ENCODE measurements at places on chromosomes 2 and 18.

DNA sequence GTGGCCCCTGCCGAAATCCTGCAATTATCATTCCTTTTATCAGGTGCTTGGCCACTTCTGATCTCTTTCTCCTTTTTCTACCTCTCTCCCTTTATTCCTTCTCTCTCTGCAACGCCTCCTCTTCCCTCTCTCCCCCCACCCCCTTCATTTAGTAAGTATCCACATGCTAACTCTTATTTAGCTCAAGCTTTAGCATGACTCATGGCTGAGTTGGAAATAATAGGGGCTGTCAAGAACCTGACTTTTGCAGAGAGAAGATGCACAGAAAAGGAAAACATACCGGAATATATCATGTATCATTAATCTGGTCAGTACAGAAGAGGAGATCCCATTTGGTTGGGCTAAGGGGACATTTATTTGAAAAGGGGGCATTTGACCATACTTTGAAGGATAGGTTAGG, 33.1 kb downstream of the FAM171B start:
- no peak for DNase-seq
- H3K4me3 ChIP-seq, result no peak overlapping the region
- no peaks in the 10 kb centered on the region for H3K36me3 ChIP-seq
- H3K27ac ChIP-seq, result no peak overlapping the region
- no peaks in the 10 kb centered on the region for H3K27me3 ChIP-seq
- no peaks in the 10 kb centered on the region for H3K4me1 ChIP-seq

GRCh38 chr2:42961961-42962360, 169.6 kb upstream of the HAAO start:
- H3K27ac ChIP-seq, result peak overlapping the region; percentile 48
- no peaks in the 10 kb centered on the region for H3K36me3 ChIP-seq
- H3K4me1 ChIP-seq, result peaks cover 46% of the 10 kb centered on the region
- H3K27me3 ChIP-seq, result no peaks in the 10 kb centered on the region
- no peak overlapping the region for H3K4me3 ChIP-seq
- no peak for DNase-seq

DNA sequence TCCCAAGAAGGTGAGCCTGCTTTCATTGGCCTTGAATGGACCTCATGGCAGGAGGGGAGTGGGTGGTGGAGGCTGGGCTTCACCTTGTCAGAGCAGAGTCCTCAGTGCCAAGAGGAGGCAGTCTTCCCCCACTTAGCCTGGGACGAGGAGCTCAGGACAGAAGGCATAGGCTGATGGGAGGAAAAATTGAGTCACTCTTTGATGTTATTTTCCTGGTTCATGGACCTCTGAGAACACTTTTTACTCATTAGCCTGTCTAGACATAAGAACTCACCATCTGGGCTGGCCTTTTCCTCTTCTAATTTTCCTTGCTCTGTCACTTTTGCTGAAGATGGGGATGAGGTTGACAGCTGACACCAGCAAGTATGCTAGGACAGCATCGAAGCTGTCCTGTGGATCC, 225.7 kb upstream of the TNP1 start:
- no peaks in the 10 kb centered on the region for H3K27me3 ChIP-seq
- no peaks in the 10 kb centered on the region for H3K4me1 ChIP-seq
- no peaks in the 10 kb centered on the region for H3K36me3 ChIP-seq

DNA sequence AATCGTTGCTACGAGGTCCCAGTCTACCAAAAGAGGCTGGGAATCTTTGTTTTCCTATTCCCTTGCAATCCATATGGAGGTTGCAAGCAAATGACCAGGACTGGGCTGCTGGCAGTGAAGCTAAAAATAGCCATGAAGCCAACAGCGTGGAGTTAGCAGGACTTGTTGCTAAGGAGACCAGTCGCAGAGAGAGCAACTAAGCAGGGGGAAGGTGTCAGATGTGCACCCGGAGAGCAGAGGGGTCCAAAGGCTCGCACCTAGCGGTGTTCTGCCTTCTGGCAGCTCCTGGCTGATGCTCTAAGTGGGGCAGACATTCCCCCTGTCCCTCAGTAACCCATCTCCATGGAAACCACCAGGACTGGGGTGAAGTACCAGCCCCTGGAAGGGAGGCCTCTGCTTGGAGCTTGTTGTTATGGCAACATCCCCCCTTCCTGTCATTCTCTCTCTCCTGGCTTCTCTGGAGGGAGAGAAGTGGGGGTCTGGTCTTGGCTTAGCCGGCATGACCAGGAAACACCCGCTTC, 84.6 kb downstream of the DNMT3A start:
- H3K27me3 ChIP-seq, result no peaks in the 10 kb centered on the region
- H3K36me3 ChIP-seq, result peaks cover 5% of the 10 kb centered on the region

DNA sequence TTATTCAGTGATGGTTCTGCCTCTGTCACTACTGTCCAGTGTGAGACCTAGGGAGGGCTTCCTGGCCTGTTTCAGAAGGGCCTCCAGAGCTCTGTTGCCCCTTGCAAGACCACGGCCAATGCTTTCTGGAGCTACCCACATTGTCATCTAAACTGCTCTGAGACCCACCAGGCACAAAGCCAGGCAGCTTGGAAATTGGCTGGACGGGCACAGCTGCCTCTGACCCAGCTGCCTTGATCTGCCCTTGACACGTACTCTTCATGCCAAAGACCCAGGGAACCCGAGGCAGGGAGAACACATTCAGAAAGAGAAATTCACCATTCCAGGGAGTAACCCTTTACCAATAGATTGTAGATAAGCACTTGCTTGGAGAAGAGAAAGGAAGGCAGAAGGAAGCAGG, 183.7 kb upstream of the SIX2 start:
- no peak overlapping the region for H3K27ac ChIP-seq
- H3K4me1 ChIP-seq, result no peaks in the 10 kb centered on the region
- no peak overlapping the region for H3K4me3 ChIP-seq
- no peaks in the 10 kb centered on the region for H3K27me3 ChIP-seq
- DNase-seq, result no peak

DNA sequence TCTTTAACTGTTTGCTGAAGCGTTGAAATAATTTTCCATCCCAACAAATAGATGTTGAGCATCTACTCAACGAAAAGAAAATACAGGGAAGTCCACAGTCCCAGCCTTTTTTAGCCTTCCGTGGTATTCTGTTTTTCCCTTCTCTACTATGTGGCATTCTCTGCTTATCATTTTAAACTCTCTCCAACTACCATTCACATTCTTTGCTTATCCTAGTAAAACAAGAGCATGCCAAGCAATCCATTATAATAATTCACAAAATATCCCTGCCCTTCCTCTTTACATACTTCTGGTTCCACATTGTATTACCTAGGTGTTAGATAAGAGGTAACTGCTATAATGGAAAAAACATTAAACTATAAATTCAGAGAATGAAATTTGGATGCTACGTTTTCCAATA, 1.6 kb upstream of the SESTD1 start:
- H3K4me1 ChIP-seq, result peaks cover 4% of the 10 kb centered on the region
- no peak overlapping the region for H3K27ac ChIP-seq
- no peak overlapping the region for H3K4me3 ChIP-seq
- DNase-seq, result no peak
- H3K27me3 ChIP-seq, result no peaks in the 10 kb centered on the region

DNA sequence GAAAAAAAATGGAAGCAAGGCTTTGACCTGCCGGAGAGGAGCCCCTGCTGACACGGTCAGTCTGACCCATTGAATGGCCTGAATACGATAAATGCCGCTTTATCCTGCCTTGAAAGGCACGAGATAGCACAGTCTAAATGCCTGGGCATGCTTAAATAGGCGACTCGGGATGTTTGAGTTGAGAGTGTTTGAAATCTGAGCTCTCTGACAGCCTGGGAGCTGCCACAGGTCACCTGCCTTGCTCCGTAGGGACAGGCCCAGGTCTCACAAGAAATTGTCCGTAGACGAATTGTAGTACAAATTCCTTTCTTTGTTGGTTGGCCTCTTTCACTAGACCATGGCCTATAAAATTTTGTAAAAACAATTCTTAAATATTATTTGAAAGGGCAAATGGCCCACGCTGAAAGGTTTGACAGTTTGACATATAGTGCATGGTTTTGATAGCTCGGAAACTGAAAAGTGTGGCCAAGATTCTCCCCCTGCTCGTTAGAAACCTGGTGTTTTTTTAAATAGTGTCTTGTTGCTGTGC, 72.8 kb downstream of the MEIS1 start:
- no peaks in the 10 kb centered on the region for H3K27me3 ChIP-seq
- H3K27ac ChIP-seq, result no peak overlapping the region
- peaks cover 4% of the 10 kb centered on the region for H3K4me1 ChIP-seq
- H3K4me3 ChIP-seq, result no peak overlapping the region
- no peaks in the 10 kb centered on the region for H3K36me3 ChIP-seq
- DNase-seq, result peak; percentile 60

DNA sequence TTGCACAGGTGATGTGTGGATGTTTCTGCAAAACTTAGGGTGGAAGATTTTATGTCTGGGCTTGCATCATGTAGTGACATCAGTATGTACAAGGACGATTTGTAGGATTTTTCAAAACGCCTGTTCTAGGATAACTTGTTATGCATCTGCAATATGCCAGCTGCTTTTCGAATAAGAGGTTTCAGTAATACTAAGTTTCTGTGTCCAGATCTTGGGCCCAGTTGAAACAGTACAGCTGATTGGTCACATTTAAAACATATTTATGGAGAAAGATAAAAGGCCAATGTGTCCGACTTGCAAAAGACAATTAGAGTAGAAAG, 1.2 kb downstream of the PTPN4 start:
- H3K4me1 ChIP-seq, result peaks cover 8% of the 10 kb centered on the region
- no peak overlapping the region for H3K27ac ChIP-seq

GRCh38 chr2:184498936-184499335, 99.4 kb upstream of the ZNF804A start:
- H3K4me3 ChIP-seq, result no peak overlapping the region
- H3K27me3 ChIP-seq, result no peaks in the 10 kb centered on the region

- H3K4me3 ChIP-seq, result no peak overlapping the region
- no peaks in the 10 kb centered on the region for H3K4me1 ChIP-seq
- no peaks in the 10 kb centered on the region for H3K36me3 ChIP-seq
- H3K27me3 ChIP-seq, result no peaks in the 10 kb centered on the region
- DNase-seq, result no peak
Measured at GRCh38 chr2:21676676-21677075, 552.9 kb downstream of the TDRD15 start.

DNA sequence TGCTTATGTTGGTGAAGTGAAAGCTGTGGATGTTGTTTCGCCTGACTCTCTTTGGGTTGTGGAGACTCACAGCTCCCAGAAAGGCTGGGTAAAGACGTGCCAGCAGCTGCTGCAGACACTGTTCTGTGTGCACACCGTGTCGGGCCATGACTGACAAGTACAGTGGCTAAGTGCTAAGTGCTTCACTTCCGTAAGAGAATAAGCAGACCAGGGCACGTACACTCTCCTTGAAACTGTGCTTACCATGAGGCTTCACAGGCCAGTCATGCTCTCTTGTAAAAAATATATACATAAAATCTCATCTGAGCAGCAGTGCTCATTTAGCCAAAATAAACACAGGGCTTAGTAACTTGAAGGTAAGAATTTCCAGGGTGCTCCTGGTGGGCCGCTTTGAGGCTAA, 86.0 kb downstream of the NRP2 start:
- H3K27ac ChIP-seq, result no peak overlapping the region
- H3K27me3 ChIP-seq, result no peaks in the 10 kb centered on the region
- no peak for DNase-seq
- H3K4me3 ChIP-seq, result no peak overlapping the region
- no peaks in the 10 kb centered on the region for H3K36me3 ChIP-seq

DNA sequence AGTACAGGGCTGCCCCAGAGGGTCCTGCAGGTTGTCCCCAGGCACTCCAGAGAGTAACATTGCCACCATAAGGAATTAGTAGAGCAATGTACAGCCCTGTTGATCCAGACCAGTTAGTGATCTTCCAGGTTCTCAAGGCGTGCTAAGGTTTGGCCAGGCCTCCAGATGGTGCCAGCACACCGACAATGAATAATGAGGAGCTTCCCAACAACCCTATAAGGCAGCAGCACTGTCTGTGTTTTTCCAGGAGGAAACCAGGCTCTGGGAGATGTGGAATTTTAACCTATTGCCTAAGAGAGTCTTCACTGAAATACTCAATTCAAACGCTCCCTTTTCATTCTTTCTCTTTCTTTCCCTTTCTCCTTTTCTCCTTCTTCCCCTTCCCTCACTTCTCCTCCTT, 122.1 kb downstream of the MGAT5 start:
- no peak overlapping the region for H3K4me3 ChIP-seq
- H3K36me3 ChIP-seq, result no peaks in the 10 kb centered on the region
- peak; percentile 49 for DNase-seq
- H3K27ac ChIP-seq, result no peak overlapping the region

- DNase-seq, result no peak
- no peak overlapping the region for H3K4me3 ChIP-seq
- H3K27me3 ChIP-seq, result no peaks in the 10 kb centered on the region
- H3K4me1 ChIP-seq, result no peaks in the 10 kb centered on the region
- no peak overlapping the region for H3K27ac ChIP-seq
- H3K36me3 ChIP-seq, result no peaks in the 10 kb centered on the region
Measured at GRCh38 chr2:204081487-204082425, 145.2 kb downstream of the ICOS start.

DNA sequence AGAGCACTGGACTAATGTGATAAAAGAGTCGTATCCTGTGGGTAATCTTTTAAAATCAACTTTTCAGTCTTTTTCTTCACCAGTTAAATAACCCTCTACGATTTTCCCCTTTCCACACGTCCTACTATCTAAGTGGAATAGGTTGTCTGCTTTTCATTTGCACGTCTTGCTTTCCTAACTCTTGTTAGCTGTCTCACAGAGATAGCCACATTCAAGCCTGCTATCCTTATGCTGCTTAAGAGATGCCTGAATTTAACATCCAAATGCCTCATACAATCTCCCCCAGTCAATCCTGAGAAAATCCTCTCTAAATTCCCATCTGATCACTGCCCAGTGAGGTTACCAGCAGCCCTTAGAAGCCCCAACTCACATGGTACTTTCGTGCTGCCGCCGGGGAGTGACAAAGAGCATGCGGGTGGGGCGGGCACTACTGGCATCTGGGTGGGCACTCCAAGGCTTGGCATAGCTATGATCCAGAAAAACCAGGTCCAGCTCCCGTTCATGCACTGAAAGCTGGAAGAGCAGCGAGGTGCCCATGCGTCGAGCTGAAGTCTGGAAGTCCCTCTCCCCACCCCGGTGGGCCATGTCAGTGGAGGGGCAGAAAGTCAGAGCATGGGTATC, 1.5 kb downstream of the KANSL3 start:
- peak overlapping the region; percentile 66 for H3K4me3 ChIP-seq
- H3K36me3 ChIP-seq, result no peaks in the 10 kb centered on the region
- H3K27ac ChIP-seq, result peak overlapping the region; percentile 89
- no peaks in the 10 kb centered on the region for H3K4me1 ChIP-seq

DNA sequence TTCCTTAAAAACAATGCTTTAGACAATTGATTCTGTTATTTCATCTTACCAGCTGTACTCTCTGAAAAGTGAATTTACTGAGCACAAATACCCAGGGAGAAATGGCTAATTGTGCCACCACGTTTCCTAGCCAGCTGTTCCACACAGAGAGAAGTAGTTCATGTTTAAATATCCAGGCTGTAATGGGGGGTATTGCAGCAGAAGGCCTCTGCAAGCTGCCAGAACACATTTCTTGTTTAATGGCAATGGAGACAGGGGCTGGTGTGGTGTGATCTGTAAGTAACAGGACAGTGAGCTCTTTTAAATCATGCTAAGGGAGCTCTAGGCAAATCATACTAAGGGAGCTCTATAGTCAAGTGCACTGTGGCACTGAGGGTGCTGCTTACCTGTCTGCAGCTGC, 809.2 kb downstream of the CNTNAP5 start:
- no peak overlapping the region for H3K27ac ChIP-seq
- H3K4me3 ChIP-seq, result no peak overlapping the region
- no peak for DNase-seq
- H3K27me3 ChIP-seq, result no peaks in the 10 kb centered on the region
- H3K36me3 ChIP-seq, result no peaks in the 10 kb centered on the region

Data from kidney (tissue), 22 donors.